ENCODE measurements at places on chromosomes 13 and 19.

DNA sequence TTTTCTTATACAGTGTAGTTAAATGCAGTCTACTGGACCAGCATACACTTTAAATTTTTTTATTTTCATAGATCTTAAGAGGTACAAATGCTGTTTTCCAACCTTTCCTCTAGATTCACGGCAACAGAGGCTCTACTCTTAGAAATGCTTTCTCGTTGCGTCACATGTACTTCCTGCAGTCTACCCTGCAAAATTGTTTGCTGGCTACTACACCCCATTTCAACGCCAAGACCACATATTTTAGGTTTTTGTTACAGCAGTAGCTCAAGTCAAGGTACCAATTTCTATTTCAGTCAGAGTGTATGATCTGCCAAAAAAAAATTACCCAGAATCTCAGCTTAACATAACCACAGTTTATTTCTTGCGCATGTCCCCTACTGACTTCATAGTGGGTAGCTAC is 94.1 kb downstream of the TNFSF13B start:
- DNase-seq, result no peak

- no peak for DNase-seq
Observed at GRCh38 chr13:40013554-40013953, 358.1 kb downstream of the COG6 start.

GRCh38 chr13:30870049-30870884 is 35.8 kb upstream of the MEDAG start:
- no peak for DNase-seq

DNA sequence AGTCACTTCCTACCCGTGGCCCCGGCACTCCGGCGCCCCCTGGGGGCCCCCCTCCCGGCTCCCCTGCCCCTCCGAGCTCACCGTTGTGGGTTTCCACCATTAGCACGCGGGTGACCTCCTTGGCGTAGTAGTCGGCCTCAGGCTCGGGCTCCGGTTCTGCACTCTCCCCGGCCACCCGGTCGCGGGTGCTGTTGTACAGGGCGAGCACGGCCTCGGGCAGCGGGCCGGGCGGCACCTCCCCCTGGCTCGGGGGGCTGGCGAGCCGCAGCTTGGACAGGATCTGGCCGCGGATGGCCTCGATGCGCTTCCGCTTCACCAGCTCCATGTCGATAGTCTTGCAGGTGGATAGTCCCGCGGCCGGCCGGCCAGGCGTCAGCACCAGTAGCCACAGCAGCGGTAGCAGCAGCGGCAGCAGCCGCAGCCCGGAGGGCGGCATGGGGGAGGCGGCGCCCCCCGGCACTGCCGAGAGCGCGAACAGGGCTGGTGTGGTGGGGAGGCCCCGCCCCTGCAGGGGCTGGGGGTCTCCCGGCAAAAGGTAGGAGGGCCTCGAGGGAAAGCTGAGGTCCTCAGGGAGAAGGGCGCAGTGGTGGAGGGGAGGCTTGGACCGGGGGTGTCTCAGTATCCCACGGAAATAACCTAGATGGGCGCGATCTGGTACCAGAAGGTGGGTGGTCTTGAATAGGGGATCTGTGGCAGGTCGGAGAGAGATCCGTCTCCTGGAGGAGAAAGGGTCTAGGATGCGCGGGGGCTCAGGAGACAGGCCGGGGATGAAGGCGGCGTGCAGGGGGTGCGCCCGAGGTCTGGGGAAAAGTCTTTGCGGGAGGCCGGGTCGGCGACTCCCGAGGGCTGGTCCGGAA is 885 bp downstream of the TGFB1 start:
- peak; percentile 69 for DNase-seq

- no peak for DNase-seq
Observed at GRCh38 chr13:64078025-64078424, 2662.4 kb upstream of the PCDH20 start.

DNA sequence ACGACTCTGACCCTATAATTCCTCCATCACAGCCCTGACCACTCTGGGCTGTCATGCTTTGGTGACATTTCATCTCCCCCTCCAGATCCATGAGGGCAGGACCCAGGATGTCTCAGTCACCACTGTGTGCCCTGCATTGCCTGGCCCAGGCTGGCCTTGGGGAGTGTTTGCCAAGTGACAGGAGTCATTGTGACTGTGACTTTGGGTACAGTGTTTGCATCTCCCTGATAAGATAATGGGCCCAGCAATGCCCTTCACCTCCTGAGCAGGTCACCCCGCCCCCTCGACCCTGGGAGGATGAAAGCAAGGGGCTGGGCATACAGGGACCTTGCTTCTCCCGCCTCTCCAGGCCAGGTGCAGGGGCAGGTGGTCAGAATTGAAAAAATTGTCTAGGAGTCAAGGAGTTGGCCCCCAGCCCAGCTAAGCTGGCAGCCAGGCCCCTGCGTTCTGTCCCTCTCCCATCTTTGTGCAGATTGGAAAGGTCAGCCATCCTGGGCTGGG is 5.9 kb upstream of the ATP4A start:
- DNase-seq, result no peak

- DNase-seq, result no peak
Observed at GRCh38 chr13:20565115-20565736, 1.7 kb upstream of the IFT88 start.

All from activated T-helper 1 cell treated with Interleukin-2 at 50 U/mL for 16 hours (primary cell).